ENCODE measurements at places on chromosomes 1 and 21. TPM values are rescaled to one million over a fixed set of nuclear protein-coding genes. Genes with fewer than 3 reads are reported as not detected.

AUNIP gene
- 16.8 TPM for total RNA-seq

PRRX1 gene
- total RNA-seq: not detected

CHRNB2 gene
- 0.42 TPM for total RNA-seq

DTL gene
- total RNA-seq: 61.4 TPM

VANGL1 gene
- total RNA-seq: 1.2 TPM

PTAFR gene
- 24.5 TPM for total RNA-seq

IRF6 gene
- total RNA-seq: not detected

CIART gene
- total RNA-seq: 0.68 TPM

ODF2L gene
- total RNA-seq: 44.8 TPM

COL6A1 gene
- total RNA-seq: not detected

OR2G6 gene
- total RNA-seq: not detected

EFCAB14 gene
- 38.8 TPM for total RNA-seq

CD48 gene
- total RNA-seq: 131 TPM

HOOK1 gene
- not detected for total RNA-seq

ZMYM4 gene
- total RNA-seq: 43.8 TPM

LINGO4 gene
- total RNA-seq: not detected

SLC30A10 gene
- not detected for total RNA-seq

IFNAR1 gene
- 60.8 TPM for total RNA-seq

GPR37L1 gene
- total RNA-seq: not detected

NECAP2 gene
- 47.2 TPM for total RNA-seq

CFH gene
- total RNA-seq: not detected

CLEC20A gene
- not detected for total RNA-seq

USP25 gene
- total RNA-seq: 28.1 TPM

S100A7 gene
- not detected for total RNA-seq

FAM72C gene
- total RNA-seq: 44.9 TPM

OR2L8 gene
- total RNA-seq: not detected

C1orf87 gene
- total RNA-seq: not detected

TSNAX gene
- total RNA-seq: 33.5 TPM

LDLRAD1 gene
- total RNA-seq: not detected

RSPH1 gene
- total RNA-seq: 3.5 TPM

DFFA gene
- total RNA-seq: 79.0 TPM

PATJ gene
- 0.95 TPM for total RNA-seq

NID1 gene
- not detected for total RNA-seq

NGF gene
- not detected for total RNA-seq

ANKRD35 gene
- total RNA-seq: not detected

DDAH1 gene
- total RNA-seq: not detected

CLDN14 gene
- total RNA-seq: not detected

FYB2 gene
- total RNA-seq: not detected

SLX9 gene
- total RNA-seq: 61.6 TPM

DNAJC6 gene
- total RNA-seq: 11.3 TPM

CCDC17 gene
- total RNA-seq: 5.0 TPM

FBXO2 gene
- total RNA-seq: 6.0 TPM

OR10J1 gene
- not detected for total RNA-seq

S100A10 gene
- 4.1 TPM for total RNA-seq
